Activated CD8-positive, alpha-beta memory T cell treated with anti-CD3 and anti-CD28 coated beads for 4 hours (primary cell): ENCODE measurements at places on chromosomes 7 and 10.

DNA sequence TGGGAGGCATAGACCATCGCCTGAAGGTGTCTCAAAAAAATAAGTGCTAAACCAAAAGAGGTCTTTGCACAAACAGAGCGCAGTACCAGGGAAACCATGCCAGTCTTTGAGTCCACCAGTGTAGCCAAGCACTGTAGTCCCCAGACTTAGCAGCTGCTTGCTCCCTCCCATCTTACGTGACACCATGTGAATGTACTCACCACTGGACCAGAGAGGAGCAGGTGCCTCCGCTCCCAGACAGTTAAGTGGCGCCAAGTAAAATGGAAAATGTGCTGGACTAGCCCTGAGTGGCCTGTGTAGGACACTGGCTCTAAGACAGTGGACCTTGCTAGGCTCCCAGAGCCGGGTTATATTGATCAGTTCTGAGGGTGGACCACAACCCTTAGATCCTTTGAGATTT lies 47.7 kb upstream of the PLEKHA1 start:
- no peak for DNase-seq

DNA sequence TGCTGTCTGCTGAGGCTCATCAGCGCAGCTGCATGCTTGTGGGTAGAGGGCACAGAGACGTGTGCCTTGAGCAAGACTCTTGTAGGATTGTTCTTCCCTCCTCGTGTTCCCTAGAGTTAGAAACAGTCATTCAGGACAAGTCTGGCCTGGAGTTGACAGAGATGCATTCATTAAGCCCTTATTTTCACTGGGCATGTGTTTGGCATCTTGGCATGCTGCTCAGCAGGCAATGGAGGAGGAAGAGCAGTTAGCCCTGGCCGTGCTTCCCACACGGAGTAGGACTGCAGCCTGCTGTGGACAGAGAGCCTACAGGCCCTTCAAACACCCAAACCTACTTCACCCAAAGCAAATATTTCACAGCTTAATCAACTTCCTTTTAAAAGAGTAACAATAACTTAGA lies 73.0 kb upstream of the GJD4 start:
- DNase-seq, result no peak

GRCh38 chr7:609365-609764 lies 89.7 kb upstream of the PDGFA start:
- DNase-seq, result no peak

GRCh38 chr7:31443457-31443856 lies 70.4 kb upstream of the ITPRID1 start:
- DNase-seq, result no peak

GRCh38 chr10:59513558-59513957 lies 151.2 kb upstream of the FAM13C start:
- DNase-seq, result no peak

DNA sequence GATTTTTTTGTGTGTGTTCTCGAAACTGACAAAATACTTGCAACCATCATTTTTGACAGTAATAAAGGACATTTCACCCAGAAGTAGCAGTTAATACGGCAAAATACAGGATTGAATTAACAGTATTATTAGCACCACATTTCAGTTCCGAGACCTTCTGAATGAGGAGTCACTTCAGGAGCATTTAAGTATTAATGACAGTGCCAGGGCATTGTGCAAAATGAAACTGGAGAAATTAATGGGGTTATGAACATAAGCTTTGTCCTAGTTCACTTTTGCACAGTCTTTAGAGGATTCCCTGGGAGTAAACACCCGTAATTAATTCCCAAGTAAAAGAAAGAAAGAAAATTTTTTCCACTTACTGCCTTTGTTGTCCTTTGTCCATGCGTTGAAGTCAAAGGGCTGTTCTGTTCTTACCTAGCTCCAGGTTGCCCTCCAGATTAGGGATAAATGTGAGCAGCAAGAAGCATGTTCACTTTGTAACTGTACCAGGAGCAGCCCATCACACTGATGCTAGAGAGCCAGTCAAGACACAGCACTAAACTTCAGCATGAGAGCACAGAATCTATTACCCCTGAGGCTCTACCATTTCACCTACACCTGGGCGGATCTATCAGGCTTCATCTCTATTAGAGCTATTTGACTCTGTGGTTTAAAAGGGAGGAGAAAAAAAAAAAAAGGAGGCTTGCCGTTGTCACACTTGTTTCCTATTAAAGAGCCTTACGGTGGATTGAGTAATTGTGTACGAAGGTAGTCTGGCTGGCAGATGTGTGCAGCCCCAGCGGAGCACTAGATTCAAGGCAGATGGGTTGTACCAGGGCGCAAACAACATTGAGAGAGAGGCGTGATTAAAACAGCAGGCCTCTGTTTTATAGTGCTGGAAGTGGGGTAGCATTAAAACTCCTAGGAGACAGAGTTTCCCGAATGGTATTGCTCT lies 297.8 kb upstream of the SEMA3A start:
- no peak for DNase-seq

- no peak for DNase-seq
Measured at GRCh38 chr7:32283546-32283945, 206.6 kb downstream of the LSM5 start.

GRCh38 chr10:116602648-116603400 lies 12.1 kb downstream of the PNLIPRP1 start:
- no peak for DNase-seq

- no peak for DNase-seq
Measured at GRCh38 chr7:142584765-142585164, 164.5 kb upstream of the PRSS1 start.

GRCh38 chr7:3068530-3068929 lies 24.9 kb upstream of the CARD11 start:
- no peak for DNase-seq

DNA sequence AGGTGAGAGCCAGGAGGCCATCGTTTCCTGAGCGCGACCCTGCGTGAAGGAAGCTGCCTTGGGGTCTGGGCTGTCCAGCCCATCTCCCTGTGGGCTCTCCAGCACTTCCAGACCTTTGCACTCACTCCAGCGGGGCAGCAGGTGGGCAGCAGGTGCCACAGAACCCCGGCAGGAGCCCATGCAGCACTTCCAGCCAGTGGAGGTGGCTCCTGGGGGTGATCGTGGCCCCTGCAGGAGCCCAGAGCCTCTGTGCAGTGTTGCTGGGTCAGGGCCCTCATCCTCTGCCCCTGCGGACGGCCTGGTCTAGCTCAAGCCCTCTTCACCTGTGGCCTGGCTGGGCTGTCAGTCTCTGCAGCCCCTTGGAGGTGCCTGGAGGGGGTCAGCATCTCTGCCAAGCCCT lies 59.9 kb downstream of the PWWP2B start:
- DNase-seq, result no peak

GRCh38 chr10:6274484-6274883 lies 71.8 kb downstream of the PFKFB3 start:
- no peak for DNase-seq

DNA sequence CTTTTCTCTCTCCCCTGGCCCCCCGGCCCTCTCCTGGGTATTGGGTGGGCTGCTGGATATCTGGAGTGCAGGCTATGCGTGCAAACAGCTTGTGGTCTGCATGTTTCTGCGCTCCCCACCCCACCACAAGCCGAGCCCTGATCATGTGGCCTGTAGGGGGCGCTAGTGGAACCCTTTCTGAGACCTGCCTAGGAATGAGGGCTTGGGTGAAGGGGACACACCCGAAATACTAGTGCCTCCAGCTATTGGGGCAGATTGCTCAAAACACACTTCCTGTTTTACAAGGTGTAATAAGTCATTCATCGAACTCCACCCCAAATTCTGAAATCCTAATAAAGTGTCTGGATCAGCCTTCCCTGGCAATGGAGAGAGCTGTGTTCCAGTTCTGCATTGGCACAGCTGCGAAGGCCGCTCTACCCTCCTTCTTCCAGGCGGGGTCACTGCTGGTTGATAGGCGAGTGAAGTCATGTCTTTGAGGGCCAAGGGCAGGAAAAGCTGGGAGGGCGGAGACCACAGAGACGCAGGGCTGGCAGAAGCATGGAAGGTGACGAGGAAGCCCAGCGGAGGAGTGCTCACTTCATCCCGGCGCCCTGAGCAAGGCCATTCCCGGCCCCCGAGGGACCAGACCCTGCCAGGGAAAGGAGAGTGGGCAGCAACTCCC lies 19.8 kb upstream of the PRRT4 start:
- no peak for DNase-seq

- DNase-seq, result no peak
Measured at GRCh38 chr7:111026343-111026742, 64.6 kb upstream of the LRRN3 start.

DNA sequence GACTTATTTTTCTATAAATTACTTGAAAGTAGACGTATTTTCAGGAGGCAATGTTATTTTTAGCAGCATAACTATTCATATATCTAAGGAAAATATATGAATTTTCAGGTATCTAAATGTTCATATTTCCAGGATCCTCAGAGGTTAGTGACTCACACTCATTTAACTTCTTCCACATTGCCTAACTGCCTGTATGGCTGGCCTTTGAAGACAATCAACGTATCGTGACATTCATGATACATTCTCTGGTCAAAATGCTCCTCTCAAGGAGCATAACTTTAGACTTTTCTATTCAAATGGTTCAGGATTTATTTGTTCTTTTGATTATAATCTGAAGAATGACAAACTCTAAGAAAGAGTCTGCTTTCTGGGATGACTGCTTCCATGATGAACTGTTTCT lies 89.3 kb downstream of the SEMA3C start:
- DNase-seq, result no peak

GRCh38 chr7:93889261-93889660 lies 1.3 kb downstream of the TFPI2 start:
- no peak for DNase-seq

DNA sequence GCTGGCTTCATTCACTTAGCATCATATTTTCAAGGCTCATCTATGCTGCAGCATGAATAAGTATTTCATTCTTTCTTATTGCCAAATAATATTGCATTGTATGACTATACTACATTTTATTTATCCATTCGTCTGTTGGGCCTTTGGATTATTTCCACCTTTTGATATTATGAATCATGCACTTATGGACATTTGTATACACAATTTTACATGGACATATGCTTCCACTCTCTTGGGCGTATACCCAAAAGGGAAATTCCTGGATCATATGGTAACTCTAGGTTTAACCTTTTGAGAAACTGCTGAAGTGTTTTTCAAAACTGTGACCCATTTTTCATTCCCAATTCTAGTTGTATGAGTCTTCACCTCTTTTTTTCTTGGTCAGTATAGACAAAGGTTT lies 80.3 kb upstream of the GNAI1 start:
- DNase-seq, result no peak

GRCh38 chr10:51876979-51877378 lies 177.6 kb upstream of the CSTF2T start:
- no peak for DNase-seq

- no peak for DNase-seq
Measured at GRCh38 chr7:106068986-106069385, 43.1 kb downstream of the SYPL1 start.

GRCh38 chr10:125997586-125997985 lies 101.2 kb downstream of the FANK1 start:
- DNase-seq, result no peak

DNA sequence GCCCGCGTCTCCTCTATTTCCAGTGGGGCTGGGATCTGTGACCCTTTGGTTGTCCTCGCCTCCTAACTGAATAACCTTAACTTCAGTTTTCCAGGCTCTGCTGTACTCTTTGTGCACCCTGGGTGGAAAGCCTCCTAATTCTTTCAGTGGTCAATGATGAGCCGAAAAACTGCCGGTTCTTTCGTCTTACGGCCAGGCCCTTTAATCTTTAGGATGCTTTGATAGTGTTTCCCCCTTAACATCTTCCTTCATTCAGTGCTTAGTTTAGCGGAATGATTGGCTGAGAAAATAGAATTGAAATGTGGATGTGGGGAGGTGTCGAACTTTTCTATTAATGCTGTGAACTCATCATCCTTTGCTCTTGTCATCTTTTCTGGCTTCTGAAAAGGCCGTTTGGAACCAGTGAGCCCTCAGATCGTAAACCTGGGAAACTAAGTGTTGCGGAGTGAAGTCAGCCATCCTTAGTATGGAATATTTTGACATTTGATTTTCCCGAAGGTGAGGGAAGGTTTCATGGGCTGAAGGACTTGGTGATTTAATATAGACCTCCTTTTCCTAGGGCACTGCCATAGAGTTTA lies 847 bp downstream of the GARS1 start:
- DNase-seq, result no peak

GRCh38 chr7:130752424-130752823 lies 18.4 kb upstream of the KLF14 start:
- DNase-seq, result no peak

DNA sequence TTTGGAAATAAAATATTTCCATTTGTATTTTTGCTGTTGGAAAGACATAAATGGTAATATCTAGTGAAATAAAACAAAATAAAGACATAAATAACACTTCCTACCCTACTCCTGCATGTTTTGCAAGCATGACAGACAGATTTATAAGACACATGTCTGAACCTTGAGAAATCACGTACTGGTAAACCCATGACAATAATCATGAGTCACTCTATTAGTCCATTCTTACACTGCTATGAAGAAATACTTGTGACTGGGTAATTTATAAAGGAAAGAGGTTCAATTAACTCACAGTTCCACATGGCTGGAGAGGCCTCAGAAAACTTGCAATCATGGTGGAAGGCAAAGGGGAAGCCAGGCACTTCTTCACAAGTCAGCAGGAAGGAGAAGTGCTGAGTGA lies 942.2 kb downstream of the REEP3 start:
- DNase-seq, result no peak

- DNase-seq, result no peak
Measured at GRCh38 chr7:30894009-30894408, 17.6 kb upstream of the AQP1 start.

GRCh38 chr7:142897691-142898090 lies 12.1 kb upstream of the TRPV6 start:
- DNase-seq, result no peak

GRCh38 chr7:73870041-73870492 lies 9.1 kb downstream of the TMEM270 start:
- DNase-seq, result no peak

GRCh38 chr10:86262688-86263181 lies 103.9 kb downstream of the GRID1 start:
- DNase-seq, result no peak

- DNase-seq, result no peak
Measured at GRCh38 chr7:78315119-78315518, 516.5 kb downstream of the PHTF2 start.

DNA sequence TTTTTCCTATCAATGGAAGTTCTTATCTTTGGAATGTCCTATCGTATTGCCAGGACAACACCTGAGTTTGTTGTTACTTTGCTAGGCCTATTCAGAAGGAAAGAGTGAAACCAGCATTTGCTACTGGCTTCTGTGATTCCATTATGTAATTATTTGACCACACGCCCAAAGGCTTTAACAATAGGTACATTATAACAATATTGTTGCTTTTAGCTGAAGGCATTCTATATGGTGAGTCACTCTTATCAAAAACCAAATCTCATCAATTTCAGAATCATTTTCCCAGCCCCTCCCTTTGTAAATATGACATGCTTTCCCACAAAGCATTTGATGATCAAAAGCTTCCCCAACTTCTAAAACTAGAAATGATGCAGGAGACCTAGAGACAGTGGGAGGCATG lies 294.4 kb upstream of the NEBL start:
- no peak for DNase-seq

DNA sequence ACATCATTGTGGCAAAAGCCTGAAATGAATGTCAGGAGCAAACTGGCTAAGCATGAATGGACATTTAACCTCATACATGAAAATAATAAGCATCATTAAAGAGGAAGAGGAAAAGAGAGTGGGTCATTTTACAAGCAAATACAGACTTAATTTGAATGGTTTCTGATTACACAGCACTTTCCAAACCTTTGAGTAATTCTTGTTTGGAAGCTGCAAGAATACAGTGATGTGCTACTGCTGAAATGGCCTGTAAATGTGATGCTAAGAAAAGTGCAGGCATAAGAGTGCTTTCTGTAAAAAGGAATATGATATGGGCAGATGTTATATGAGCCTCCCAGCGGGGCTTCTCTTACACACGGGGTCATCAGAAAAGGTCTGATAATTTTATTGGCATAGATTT lies 30.2 kb downstream of the TAS2R16 start:
- DNase-seq, result no peak
